ENCODE measurements at places on chromosomes 4 and X.

DNA sequence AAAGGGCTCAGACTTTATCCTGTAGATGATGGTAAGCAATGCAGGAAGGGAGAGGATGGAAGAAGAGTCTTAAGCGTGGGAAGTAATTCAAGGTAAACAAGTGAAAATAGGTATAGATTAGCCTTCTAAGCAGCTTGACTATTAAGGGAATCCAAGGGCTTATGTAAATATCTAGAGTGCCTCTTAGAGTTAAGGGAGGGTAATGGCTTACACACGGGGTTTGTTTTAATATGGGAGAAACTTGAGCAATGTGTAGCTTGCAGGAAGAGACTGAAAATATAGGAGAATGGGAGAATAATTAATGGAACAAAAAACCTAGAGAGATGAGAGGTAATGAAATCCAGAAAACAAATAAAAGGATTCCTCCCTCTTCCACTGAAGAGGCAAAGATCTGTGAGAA lies 12.8 kb upstream of the SAP30 start:
- no peak for DNase-seq

DNA sequence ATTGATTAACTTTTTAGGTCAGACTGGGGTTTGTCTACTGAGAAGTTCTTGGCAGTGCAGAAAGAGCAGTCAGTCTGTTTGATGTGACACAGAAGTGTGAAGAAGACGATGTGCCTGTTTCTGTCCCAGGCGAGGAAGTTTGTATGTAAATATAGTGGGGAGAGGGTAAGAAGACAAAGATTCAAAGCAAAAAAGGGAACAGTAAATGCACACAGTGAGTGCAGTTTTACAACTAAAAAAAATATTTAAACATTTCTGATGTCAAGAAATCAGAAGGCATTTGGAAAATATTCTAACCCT lies 264.9 kb downstream of the RAPGEF2 start:
- no peak for DNase-seq

DNA sequence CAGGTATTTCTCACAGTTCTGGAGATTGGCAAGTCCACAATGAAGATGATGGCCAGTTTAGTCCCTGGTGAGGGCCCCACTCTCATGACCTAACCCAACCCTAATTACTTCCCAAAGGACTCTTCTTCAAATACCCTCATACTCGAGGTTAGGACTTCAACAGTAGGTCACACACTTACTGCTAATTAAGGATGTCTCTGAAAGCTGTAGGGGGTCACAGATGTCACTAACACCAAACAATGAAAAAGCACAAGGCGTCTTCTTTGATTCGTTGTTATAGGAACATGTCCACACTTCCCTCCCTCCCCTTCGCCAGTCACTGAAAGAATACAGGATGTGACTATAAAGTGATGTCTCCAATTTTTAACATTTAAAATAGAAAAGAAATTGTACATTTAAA lies 309.7 kb downstream of the PACRGL start:
- DNase-seq: no peak

DNA sequence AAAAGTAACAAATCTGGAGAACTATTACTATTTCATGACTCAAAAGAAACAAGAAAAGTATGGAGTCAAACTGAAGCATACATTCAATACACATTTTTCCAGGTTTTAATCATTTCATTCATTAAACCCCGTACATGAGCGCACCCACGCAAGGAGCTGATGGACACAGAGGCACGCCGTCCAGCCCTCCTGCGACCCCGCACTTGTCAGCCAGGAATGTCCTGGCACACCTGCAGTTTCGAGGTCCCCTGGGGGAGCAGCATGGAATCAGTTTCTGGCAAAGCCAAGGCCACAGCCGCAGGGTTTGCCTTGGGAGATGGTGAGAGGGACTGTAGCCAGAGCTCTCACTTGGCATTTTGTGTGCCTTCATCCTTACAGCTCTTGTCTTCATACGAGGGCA lies 12.8 kb upstream of the SLC2A9 start:
- no peak for DNase-seq

DNA sequence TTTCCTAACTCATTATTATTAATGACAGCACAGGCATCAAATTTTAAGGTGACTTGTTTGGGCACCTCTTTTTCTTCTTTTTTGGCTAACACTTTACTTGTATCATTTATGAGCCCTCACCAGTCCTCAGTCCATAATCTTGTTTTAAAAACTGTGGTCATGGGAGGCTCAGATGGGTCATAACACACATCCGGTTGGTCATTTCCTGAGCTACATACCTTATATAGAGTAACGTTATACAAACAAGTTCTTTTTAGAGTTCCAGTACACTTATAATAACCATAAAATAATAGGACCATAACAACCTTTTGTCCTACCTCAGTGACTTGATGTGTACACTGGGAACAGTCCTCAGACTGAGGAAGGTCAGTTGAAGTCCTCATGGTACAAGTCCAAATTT lies 21.1 kb upstream of the PLS3 start:
- DNase-seq: peak; percentile 47

- no peak for DNase-seq
These were observed 72.6 kb downstream of the TMEM131L start for GRCh38 chr4:153538487-153539357.

DNA sequence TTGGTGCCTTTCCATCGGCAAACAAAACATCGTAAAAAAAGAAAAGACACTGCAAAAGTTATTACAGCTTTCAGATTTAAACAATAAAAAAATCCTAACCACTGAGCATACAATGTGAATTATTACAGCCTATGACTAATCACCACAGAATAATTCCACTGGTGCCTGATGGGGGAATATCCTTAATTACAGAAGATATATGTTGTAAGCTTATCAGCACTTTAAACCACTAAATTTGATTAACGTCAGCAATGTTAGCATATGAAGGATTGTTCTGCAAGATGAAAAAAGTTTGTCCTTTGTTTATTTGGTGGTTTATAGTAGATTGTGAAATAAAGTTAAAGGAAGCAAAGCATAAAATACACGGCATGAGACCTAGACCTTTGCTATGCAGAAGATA lies 210.2 kb upstream of the ADAMTS3 start:
- DNase-seq: no peak

DNA sequence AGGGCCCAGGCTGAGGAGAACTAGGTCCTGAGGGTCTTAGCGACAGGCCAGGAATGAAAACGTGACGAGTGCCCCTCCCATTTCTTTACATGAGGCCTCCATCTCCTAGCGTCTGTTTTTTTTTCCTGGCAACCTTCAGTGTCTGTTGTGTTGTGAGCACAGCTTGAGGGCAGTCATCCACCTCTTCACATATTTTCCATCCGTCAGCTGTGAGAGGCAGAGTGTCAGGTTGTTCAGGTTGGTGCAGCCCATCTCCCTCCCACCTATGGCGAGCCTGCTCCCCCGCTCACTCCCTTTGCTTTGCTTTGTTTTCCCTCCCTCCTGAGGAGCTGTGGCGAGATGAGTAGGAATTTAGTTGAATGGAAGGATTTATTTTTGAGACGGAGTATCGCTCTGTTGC lies 51.7 kb upstream of the CHRNA9 start:
- no peak for DNase-seq

GRCh38 chrX:55169782-55170181 lies 50.4 kb upstream of the PAGE5 start:
- no peak for DNase-seq

GRCh38 chr4:148737061-148737770 lies 295.0 kb upstream of the NR3C2 start:
- DNase-seq: no peak

DNA sequence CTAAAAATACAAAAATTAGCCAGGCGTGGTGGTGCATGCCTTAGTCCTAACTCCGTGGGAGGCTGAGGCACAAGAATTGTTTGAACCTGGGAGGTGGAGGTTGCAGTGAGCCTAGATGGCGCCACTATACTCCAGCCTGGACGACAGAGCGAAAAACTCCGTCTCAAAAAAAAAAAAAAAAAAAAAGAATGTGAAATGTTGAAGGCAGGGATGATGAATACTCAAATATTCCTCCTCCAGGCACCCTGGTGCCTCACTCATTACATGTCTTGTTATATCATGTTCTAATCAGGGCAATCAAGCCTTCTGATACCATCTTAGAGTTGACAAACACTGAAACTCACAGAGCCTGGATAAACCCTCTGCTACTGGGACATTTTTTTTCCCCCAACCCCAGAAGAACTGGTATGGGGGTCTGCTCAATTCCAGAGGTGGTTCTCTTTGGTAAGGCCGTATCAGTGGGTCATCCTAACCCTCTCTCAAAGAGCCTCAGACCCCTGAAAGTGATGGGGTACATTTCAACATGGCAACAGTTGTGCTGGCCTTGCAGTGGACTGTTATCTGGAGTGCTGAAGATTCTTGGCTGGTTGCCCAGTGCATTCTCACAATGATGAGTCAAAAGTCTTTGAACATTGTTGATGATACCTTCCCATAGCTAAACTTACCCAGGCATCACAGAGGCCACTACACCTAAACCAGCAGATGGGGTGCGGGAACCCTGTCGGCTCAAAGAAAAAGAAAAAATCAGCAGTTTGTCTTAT lies 2.4 kb upstream of the SH3KBP1 start:
- DNase-seq: peak; percentile 59

DNA sequence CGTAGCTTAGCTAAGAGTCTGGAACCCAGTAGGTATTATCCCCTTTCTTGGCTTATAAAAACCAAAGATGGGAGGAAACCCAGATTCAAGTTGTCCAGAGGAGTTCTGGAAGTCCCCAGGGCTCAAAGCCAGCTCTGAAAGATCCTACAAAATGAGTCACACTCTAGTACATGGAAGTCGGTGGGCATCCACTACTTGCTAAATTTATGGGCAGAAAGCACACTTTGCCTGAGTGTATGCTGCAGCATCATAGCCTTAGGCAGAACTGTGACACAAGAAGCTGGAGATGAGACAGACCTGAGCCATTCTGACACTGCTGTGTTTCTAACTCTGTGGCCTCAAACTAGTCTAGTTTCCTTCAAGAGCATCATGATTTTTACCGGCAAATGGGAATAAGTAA lies 429.3 kb downstream of the AFF2 start:
- no peak for DNase-seq

DNA sequence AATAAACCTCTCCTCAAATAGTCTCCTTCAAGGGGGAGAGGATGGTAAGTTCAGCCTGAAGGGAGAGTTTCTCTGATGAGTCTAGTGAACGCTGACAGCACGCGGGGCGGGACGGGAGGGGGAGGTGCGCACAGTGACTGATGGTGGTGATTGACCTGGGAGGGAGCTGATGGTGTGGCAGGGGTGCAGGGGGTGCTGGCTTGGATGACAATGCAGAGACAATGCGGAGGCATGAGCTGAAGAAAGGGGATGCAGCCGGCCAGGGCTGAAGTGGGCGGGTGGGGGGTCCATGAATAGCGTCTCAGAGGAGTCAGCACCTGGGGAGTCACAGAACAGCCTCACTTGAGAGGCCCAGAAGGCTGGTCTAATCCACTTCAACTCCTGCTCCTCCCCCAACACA lies 142.5 kb upstream of the PJA1 start:
- no peak for DNase-seq

DNA sequence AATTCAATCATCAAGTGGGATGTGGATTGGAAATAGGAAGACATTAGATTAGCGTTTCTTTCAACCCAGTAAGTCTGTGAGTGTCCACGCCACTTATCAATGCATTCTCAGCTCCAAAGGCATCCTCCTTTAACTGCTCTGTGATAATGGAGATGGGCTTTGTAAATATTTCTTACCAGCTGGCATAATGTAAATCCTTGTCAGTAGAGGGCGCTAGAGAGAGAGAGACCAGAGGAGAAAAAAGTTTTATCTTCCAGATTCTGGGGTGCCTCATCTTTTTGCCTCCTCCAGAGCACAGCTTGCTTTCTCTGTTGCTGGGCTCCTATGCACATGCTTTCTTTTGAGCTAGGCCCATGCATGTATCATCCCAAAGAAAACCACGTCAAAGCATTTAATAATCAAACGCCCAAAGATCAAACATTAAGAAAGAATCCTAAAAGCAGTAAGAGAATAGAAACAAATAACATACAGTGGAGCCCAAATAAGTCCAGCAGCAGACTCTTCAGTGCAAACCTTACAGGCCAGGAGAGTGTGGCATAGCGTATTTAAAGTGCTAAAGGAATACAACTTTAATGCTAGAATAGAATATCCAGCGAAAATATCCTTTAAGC lies 9.6 kb upstream of the MTMR1 start:
- peak; percentile 47 for DNase-seq

GRCh38 chr4:188329521-188329920 lies 190.3 kb downstream of the TRIML1 start:
- no peak for DNase-seq

- no peak for DNase-seq
These were observed 89.8 kb downstream of the EMCN start for GRCh38 chr4:100428051-100428450.

DNA sequence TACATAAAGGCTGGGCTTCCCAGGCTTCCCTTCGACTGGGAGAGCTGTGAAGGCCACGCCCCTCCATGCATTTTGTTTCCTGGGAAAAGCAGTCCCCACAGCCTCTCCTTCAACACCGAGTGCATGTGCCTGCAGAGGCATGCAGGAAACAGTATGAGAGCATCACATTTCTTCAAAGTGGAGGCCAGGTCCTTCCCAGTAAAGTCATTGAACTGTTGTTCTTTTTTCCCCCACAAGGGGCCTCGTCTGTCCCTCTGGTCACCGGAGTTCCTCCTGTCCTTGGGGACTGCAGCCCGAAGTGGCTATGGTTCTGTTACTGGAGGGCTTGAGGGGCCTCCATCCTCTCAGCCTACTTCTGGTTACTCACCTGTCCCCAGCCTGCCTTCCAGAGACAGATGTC lies 56.0 kb downstream of the RAI2 start:
- DNase-seq: no peak

- DNase-seq: no peak
These were observed 24.2 kb downstream of the OTOP1 start for GRCh38 chr4:4202510-4202909.

DNA sequence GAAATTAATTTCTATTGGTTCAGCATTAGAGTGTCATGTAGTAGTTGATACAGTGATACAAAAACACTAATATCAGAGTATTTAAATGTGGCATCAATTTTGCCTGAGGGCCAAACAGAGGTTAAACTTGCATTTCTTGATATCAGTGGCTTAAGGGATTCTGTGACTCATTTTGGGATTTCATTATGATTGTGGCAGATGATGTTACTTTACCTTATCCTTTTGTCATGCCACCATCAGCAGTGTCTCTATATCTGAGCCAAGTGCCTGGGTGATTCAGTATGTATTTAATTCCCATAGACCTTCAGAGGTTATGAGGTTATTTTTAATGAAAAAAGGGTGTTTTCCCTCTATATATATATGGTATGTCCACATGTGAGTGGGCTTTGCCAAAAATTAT lies 582.9 kb downstream of the ADGRL3 start:
- DNase-seq: no peak

Measured in dermis microvascular lymphatic vessel endothelial cell (primary cell).